ENCODE measurements at places on chromosomes 5 and 9.

- no peak for DNase-seq
Observed at GRCh38 chr9:134455537-134455933, 129.3 kb downstream of the RXRA start.

DNA sequence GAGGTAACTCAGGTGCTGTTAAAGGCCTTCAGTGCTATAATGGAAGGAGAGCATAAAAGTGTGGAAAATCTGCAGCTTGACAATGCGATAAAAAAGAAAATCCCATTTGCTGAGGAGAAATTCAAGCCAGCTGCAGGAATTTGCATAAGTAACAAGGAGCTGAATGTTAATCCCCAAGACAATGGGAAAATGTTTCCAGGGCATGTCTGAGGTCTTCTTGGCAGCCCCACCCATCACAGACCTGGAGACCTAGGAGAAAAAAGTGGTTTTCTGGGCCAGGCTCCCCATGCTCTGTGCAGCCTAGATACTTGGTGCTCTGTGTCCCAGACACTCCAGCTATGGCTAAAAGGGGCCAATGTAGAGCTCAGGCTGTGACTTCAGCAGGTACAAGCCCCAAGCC is 1159.6 kb downstream of the CDH18 start:
- no peak for DNase-seq

DNA sequence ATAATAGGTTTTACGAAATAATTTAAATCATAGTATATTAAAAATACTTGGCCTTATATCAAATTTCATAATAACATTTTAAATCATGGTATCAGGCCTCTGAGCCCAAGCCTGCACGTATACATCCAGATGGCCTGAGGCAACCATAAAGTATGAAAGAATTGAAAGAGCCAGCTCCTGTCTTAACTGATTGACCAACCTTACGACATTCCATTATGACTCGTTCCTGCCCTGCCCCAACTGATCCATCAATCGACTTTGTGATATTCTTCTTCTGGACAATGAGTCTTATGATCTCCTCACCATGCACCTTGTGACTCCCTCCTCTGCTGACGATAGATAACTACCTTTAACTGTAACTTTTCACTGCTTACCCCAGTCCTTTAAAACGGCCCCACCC is 545.0 kb downstream of the MTRR start:
- DNase-seq: no peak

- DNase-seq: no peak
Observed at GRCh38 chr9:82969291-82969690, 93.7 kb downstream of the RASEF start.

DNA sequence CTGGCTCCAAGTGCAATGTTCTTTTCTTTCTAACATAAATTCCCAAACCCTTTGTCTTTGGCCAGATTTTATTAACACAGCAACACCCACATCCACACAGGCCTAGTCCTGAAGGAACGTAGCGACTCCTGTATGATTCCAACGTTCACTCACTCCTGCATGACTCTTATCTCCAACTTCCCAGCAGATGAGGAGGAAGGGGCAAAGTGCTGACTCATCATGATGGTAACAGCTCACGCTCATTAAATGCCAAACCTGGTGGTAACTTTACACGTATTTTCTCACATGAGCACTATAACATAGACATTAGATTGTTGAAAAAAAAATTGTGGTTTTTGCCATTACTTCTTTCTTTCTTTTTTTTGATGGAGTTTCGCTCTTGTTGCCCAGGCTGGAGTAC is 1349.5 kb downstream of the EFNA5 start:
- no peak for DNase-seq

DNA sequence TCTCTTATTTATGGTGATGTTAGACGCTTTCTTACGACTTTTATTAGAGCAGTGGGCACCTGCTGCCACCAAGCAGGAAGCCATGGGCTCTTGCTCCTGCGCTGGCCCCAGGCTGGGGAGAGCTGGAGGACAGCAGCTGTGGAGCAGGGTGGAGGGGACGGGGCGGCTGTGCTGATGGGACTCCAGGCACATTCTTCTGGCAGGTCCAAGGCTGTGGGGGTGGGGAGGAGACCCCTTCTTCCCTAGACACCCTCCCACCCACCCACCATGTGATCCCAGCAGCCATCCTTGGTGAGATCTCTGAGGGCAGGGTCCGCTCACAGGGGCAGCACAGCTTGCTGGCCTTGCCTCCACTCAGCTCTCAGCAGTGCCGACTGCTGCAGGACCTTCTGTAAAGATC is 192.6 kb upstream of the IRX4 start:
- no peak for DNase-seq

- no peak for DNase-seq
Observed at GRCh38 chr5:177458912-177459350, 12.3 kb downstream of the PRR7 start.

Measured in cerebellar nuclear complex (tissue), 1 donor.